Transverse colon (tissue), 4 donors: ENCODE measurements at places on chromosomes 6 and 20. TPM values are rescaled to one million over a fixed set of nuclear protein-coding genes. Genes with fewer than 3 reads are reported as not detected.

GRCh38 chr6:114398481-114398880 lies 55.7 kb upstream of the HS3ST5 start:
- no peaks in the 10 kb centered on the region for H3K27me3 ChIP-seq
- DNase-seq = no peak
- H3K4me3 ChIP-seq = no peak overlapping the region
- H3K36me3 ChIP-seq = no peaks in the 10 kb centered on the region
- H3K4me1 ChIP-seq = no peaks in the 10 kb centered on the region
- H3K27ac ChIP-seq = no peak overlapping the region

ADNP gene
- 34.8 TPM for total RNA-seq

- peak; percentile 41 for DNase-seq
- H3K4me3 ChIP-seq = no peak overlapping the region
- no peaks in the 10 kb centered on the region for H3K36me3 ChIP-seq
- H3K27me3 ChIP-seq = no peaks in the 10 kb centered on the region
- H3K27ac ChIP-seq = no peak overlapping the region
Measured at GRCh38 chr6:4732691-4733315, 43.4 kb upstream of the CDYL start.

GRCh38 chr20:16459019-16459700 lies 114.1 kb downstream of the KIF16B start:
- DNase-seq = no peak
- no peak overlapping the region for H3K4me3 ChIP-seq
- no peaks in the 10 kb centered on the region for H3K27me3 ChIP-seq
- H3K27ac ChIP-seq = no peak overlapping the region
- no peaks in the 10 kb centered on the region for H3K36me3 ChIP-seq

DNA sequence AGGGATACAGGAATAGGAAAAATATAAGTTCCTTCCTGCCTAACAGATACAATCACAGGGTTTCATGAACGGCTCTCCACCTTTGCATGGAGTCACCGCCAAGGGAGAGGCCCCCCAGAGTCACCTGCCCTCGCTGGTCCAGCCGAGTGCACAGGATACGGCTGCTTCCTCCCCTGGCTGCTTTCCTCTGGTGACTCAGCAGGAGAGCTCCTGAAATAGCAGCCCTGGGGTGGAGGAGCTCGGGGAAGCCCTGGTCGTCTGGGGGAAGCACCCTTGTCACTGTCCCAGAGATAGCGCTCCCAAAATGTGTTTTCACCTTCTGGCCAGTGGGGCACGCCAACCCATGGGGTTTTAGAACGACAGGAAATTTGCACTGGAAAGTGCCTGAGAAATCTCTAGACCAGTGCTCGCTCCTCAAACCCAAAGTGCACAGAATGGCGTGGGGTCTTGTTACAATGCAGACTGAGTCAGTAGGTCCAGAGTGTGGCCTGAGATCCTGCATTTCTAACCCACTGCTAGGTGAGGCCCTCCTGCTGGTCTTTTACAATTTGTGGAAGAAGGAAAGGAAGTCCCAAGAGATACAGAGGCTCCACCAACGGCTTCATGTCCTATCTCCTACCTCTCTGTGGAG lies 35.9 kb upstream of the FAM50B start:
- H3K27ac ChIP-seq = no peak overlapping the region
- no peak for DNase-seq
- H3K4me3 ChIP-seq = no peak overlapping the region
- H3K36me3 ChIP-seq = no peaks in the 10 kb centered on the region

- H3K27me3 ChIP-seq = no peaks in the 10 kb centered on the region
- no peaks in the 10 kb centered on the region for H3K36me3 ChIP-seq
- DNase-seq = peak; percentile 64
- no peak overlapping the region for H3K27ac ChIP-seq
Measured at GRCh38 chr20:22471156-22471836, 113.1 kb downstream of the FOXA2 start.

GRCh38 chr20:1894951-1895673 lies at the start of gene SIRPA:
TSS of gene SIRPA (plus strand) at chr20:1895407. CDS start at chr20:1895448, 41 bp downstream.
- peak; percentile 49 for DNase-seq
- H3K27ac ChIP-seq = peak within 1 kb of the TSS; percentile 80
- peak within 1 kb of the TSS; percentile 73 for H3K4me3 ChIP-seq
- H3K27me3 ChIP-seq = peaks cover 11% of the 10 kb centered on the region

DNA sequence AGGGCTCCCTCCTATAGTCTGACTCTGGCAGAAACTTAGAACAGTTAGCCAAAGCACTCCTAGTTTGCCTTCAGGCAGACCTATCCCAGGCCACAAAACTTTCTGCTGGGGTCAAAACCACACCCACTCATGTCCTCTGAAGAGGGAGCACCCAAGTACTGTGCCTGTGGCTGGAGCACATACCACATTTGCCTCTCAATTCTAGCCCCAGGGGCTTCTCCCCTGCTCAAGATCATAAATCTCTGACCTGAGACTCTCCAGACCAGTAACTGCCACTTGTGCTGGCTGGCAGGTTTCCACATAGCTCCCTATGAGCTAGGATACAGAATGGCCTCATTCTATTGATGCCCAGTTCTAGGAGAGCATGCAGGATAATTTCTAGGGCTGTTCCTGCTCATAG lies 781.0 kb downstream of the EYS start:
- no peak overlapping the region for H3K27ac ChIP-seq
- no peak overlapping the region for H3K4me3 ChIP-seq
- H3K27me3 ChIP-seq = no peaks in the 10 kb centered on the region
- no peaks in the 10 kb centered on the region for H3K36me3 ChIP-seq
- no peaks in the 10 kb centered on the region for H3K4me1 ChIP-seq
- DNase-seq = no peak

OPN5 gene
- not detected for total RNA-seq

F13A1 gene
- 28.6 TPM for total RNA-seq

- DNase-seq = no peak
- no peaks in the 10 kb centered on the region for H3K36me3 ChIP-seq
Measured at GRCh38 chr6:26394289-26394688, 7.8 kb upstream of the BTN3A1 start.

- H3K27ac ChIP-seq = no peak overlapping the region
- H3K27me3 ChIP-seq = no peaks in the 10 kb centered on the region
- DNase-seq = no peak
- H3K36me3 ChIP-seq = no peaks in the 10 kb centered on the region
- no peak overlapping the region for H3K4me3 ChIP-seq
Measured at GRCh38 chr6:80460257-80460865, 353.9 kb downstream of the BCKDHB start.

- DNase-seq = no peak
- H3K4me1 ChIP-seq = no peaks in the 10 kb centered on the region
- H3K27me3 ChIP-seq = no peaks in the 10 kb centered on the region
- H3K4me3 ChIP-seq = no peak overlapping the region
Measured at GRCh38 chr6:94254689-94255088, 835.3 kb upstream of the EPHA7 start.
